ENCODE measurements at places on chromosomes 6 and 20.

GRCh38 chr6:1696463-1696850, 86.7 kb downstream of the FOXC1 start:
- no peak for DNase-seq

- no peak for DNase-seq
Observed at GRCh38 chr6:98932381-98932780, 15.4 kb downstream of the FBXL4 start.

DNA sequence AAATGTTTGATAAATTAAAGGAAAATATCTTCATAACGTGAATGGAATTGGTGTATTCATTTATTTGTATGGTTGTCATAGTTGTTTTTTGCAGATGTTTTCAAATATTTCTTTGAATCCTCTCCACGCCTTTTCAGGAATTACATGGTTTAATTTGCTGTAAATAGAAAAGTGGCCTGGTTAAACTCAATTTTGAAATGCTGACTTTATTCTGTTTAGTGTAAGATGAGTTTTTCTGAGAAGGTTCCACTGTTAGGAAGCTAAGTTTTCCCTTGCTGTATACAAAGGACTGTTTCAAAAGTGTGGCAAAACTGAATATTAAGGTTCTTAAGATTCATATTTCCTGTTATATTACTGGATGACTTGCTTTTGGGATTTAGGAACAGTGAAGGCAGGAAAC, 503 bp upstream of the ZC2HC1B start:
- DNase-seq = no peak

GRCh38 chr6:401239-401993, 9.9 kb downstream of the IRF4 start:
- DNase-seq = no peak

GRCh38 chr6:148242180-148242579, 100.5 kb upstream of the SASH1 start:
- DNase-seq = no peak

DNA sequence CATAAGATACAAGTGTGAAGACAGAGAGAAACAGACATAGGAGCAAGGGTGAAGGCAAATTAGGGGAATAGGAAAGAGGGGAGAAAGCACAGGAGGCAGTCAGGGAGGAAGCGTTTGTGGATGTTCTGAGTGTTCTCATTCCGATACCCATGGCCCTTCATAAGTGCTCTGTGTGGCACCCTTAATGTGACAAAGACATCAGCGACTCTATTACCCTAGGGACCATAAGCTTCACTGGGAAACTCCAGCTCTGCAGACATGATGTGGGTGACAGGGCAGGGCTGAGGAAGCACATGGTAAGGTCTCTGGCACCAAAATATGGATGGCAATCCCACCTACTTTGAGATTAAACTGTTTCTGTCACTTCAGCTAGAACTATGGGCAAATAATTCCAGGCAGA, 33.0 kb downstream of the F13A1 start:
- DNase-seq = no peak

- DNase-seq = no peak
Observed at GRCh38 chr6:116397914-116398313, 27.2 kb downstream of the DSE start.

DNA sequence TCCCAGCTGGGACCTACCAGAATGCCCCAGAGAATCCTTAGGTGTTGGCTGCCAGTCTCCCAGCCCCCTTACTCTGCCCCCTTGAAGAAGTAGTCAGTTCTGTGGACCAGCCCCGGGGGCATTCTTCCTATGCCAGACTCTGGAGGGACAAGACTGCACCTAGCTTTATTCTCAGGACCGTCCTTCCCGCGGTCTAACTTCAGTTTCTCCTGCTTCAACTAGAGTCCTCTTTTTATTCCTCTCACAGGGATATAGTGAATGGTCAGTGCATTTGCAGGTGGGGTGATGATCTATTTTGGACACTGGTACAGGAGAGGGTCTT, 35.9 kb upstream of the MDFI start:
- no peak for DNase-seq

DNA sequence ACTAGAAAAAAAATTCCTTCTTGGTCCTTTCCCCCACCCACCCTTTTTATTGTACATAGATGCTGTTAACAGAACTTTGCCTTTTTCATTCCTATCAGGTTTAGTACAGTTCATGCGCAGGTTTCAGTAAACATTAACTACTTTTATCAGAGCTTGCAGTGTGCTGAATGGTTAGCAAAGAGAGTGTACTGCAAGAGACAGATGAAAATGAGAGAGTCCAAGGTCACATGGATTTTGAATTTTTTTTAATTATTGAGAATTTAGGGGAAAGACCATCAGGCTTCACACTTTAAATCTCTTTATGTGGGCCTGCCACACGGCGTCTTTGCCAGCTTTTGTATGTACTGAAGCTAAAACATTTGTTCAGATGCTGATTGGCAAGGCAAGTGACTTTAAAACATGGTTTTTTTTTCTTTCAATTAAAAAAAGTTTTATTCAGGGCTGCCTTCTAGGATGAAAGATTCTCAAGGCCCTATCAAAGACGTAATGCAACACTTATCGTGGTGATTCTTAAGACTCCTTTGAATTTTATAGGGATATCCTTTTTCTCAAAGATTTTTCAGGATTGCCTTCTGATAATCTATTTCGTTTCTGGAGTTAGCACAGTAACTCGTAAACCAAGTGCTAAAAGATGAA, 32.2 kb downstream of the RREB1 start:
- DNase-seq = no peak

- no peak for DNase-seq
Observed at GRCh38 chr20:53444401-53445149, 149.1 kb downstream of the ZNF217 start.

GRCh38 chr20:37901240-37901639, 1.7 kb upstream of the VSTM2L start:
- no peak for DNase-seq

DNA sequence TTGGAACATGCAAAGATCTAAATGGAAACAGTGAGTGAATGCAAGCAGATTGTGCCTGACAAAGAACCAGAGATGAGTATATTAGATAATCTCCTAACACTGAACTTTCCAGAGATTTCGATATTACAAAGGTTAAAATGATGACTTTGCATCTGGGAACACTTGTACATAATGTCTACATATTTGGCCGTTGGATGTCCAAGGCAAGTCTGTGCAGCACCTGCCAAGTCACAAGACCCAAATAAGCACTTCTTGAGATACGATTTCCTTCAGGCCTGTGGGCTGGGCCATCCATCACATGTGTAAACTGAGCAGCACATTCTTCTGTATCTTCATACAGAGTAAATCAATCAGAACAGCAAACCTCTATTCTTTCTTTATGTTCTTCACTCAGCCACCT, 32.5 kb upstream of the SMLR1 start:
- no peak for DNase-seq

DNA sequence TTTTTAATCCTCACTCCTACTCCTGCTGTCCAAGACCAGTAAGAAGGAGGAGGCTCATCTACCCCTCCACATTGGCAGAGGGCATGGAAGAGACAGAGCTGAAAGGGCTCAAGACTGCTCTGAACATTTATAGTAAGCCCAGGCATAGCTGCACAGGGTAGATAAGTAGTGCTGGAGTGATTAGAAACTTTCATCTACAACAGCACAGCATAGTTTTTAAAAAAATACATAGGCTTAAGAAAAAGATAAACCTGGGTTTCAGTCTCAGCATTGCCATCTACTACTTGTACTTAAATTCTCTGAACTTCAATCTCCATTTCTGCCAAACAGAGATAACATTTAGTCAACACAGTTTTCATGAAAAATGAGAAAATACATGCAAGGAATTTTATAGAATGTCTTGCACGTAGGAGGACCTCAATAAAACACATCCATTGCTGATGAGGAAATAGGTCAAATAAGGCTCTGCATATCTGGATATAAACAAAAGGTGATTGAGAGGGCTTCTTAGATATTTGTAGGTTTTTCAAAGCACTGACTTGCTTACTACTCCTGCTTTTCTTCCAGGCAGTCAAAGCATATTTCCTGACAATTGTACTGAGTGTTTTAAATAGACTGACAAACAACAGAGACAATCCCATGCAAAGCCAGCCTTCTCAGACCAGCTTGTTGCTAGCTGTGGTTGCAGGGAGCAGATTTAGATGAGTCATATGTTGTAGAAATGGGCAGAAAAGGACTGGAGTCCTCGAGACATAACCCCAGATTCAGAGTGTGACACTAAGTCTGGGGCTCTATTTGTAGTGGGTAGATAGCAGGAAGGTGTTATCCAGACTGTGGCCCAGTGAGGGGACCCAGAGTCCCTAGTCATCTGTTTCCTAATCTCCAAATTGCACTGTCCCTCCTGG, 107.4 kb upstream of the TAB2 start:
- no peak for DNase-seq

- no peak for DNase-seq
Observed at GRCh38 chr20:51134405-51134804, 111.5 kb upstream of the KCNG1 start.

All from smooth muscle cell of the brain vasculature (primary cell).